ENCODE measurements at places on chromosomes 4 and X.

- no peak for DNase-seq
These were observed 51.9 kb downstream of the CC2D2A start for GRCh38 chr4:15521442-15522039.

GRCh38 chr4:73617256-73617655 lies 3.0 kb downstream of the RASSF6 start:
- no peak for DNase-seq

GRCh38 chrX:106177106-106177981 lies 9.2 kb downstream of the PWWP3B start:
- DNase-seq = no peak

DNA sequence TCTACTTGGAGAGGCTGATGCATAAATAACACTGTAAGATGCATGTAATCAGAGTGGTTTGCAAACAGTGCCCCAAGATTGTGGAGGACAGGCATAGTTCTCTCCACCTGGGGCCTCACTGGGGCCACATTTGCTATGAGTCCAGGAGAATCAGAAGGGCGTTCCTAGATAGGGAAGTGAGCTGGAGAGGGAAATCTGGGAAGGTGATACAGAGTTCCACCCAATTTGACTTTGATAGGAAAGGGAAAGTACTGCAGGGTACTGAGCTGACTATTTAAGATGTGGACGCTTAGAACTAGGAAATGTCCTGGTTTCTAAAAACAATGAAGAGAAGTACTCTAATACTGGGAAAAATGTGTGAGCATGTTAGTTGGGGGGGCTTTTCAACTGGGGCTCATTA lies 33.9 kb downstream of the FAM9C start:
- DNase-seq = no peak

Data from activated T-cell treated with anti-CD3 and anti-CD28 coated beads for 1 hour (primary cell).